ENCODE measurements at places on chromosomes 1 and 21.

DNA sequence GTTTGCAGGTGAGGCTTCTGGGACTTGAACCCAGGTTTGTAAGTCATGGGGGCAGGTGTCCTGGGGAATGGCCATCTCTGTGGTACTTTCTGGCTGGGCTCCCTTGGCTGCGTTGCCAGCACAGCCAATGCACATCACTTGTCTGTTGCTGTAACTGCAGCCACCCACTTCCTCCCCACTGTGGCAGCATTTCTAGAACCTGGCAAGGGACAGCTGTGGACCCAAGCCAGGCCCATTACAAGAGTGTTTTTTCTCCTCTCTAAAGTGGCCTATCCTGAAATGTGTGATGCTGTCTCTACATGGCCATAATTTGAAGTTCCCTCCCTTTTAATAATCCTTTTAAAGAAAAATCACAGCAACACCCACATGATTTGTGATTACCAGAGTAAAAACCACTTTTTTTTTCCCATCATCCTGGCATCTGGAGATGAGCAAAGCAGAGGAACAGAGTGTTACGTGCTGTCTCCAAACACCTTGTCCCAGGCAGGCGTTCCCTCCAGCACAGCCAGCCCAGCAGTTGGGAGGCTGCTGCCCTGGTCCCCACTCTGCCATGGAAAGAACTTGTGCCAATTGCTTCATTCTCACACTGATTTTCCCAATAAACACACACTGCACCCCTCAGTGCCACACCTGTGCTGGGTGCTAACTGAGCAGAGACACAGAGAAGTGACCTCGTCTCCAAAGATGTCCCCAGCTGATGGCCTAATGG, 360.6 kb upstream of the USP24 start:
- DNase-seq, result no peak

GRCh38 chr1:101849356-101849755, 147.4 kb downstream of the OLFM3 start:
- DNase-seq, result no peak

GRCh38 chr1:218845589-218845988, 328.1 kb upstream of the LYPLAL1 start:
- no peak for DNase-seq

GRCh38 chr21:33398361-33398760, 4.9 kb upstream of the IFNGR2 start:
- no peak for DNase-seq

- no peak for DNase-seq
Observed at GRCh38 chr1:162590686-162591085, 29.2 kb downstream of the UAP1 start.

- no peak for DNase-seq
Observed at GRCh38 chr1:240198376-240198775, 106.7 kb downstream of the FMN2 start.

- no peak for DNase-seq
Observed at GRCh38 chr21:35812679-35813078, 247.6 kb downstream of the SETD4 start.

DNA sequence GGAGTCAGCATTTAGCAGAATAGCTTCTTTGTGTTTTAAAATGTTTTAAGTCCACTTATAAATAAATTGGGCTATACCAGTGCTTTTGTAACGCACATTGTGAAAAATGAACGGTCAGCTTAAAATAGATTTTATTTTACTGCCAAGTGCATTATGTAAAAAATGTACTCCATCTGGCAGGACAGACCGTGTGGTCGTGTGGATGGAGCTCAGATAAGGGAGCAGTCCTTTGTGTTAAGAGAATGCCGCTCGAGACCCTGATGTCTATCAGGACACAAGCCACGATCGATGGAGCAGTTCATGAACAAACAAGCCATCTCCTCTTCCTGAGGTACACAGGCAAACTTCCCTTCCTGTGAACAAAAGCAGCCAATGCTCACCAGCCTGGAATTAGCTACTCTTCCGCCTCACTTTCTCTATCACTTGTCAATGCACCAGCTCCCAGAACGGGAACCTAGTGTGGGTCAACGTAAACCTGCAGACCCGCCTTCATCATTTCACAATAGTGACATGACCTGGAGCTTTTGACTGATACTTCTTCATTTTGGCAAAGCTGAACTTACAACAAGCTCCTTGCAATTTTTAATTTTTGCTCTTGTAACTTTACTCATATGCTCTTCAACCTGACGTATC, 243.5 kb downstream of the TGFB2 start:
- DNase-seq, result no peak

GRCh38 chr1:197787623-197788536, 12.6 kb upstream of the DENND1B start:
- DNase-seq, result no peak

- no peak for DNase-seq
Observed at GRCh38 chr21:45508607-45509565, 33.4 kb downstream of the SLC19A1 start.

DNA sequence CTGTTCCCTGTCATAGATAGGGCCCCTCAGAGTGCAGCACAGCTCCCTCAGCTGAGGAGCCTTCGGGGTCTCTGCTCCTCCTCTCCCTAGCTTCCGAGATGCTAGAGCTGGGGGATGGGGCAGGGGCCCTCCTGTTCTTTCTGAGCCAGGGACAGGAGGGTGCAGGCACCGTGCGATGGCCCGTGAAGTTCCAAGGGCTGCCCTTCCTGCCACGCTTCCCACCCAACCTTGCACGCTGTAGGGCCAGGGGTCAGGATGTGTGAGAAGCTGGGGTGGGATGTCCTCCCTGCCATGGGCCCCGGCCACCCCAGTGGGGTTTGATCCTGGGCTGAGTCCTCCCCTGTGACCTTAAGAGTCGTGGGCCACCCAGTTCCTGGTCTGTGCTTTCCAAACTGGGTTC, 240.7 kb upstream of the C1orf174 start:
- no peak for DNase-seq

- DNase-seq, result no peak
Observed at GRCh38 chr1:6918925-6919511, 133.8 kb downstream of the CAMTA1 start.

GRCh38 chr1:167555971-167556714, 2.6 kb upstream of the CREG1 start:
- DNase-seq, result no peak

GRCh38 chr1:244118109-244118761, 67.2 kb downstream of the ZBTB18 start:
- no peak for DNase-seq

GRCh38 chr1:162823231-162823630, 32.7 kb downstream of the HSD17B7 start:
- DNase-seq, result no peak

DNA sequence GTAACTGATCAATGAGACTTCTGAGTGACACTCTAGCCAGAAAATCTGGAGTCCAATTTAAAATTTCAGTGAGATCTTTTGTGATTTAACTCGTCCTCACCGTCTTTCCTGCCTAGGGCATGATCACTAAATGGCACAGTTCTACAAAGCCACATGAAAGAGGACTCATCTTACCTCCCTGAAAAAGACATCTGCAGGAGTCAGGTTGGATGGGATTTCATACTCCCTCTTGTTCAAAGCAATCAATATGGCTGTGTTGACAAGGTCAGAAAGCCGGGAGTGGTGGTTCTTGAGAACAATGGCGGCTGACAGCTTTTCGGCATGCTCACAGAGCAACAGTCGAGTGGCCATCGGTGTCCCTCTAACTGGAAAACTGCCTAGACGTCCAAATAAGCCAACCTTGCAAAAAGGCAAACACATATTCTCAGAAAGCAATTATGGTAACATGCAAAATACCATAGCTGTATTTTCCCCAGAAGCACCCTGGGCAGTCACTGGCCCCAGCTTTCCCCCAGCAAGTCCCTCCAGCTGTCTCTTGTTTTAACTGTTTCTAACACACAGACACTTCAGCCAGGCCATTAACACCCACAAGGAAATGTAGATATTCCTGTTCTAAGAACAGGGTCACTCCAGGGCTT, 36.6 kb upstream of the ACTA1 start:
- DNase-seq, result no peak

GRCh38 chr1:78491451-78492071, 787 bp downstream of the PTGFR start:
- peak; percentile 4 for DNase-seq

All from iPS DF 6.9 (cell line).